ENCODE measurements at places on chromosomes 4 and X.
A peak's percentile ranks its signal among the peaks of the same experiment; 100 is the strongest.

GRCh38 chrX:50035126-50035525 is 112.7 kb downstream of the CLCN5 start:
- DNase-seq: no peak
- H3K27ac ChIP-seq: no peak overlapping the region
- H3K27me3 ChIP-seq: no peaks in the 10 kb centered on the region
- no peaks in the 10 kb centered on the region for H3K36me3 ChIP-seq

- DNase-seq: no peak
- no peaks in the 10 kb centered on the region for H3K4me1 ChIP-seq
- no peaks in the 10 kb centered on the region for H3K36me3 ChIP-seq
- H3K27ac ChIP-seq: no peak overlapping the region
- peaks cover 3% of the 10 kb centered on the region for H3K27me3 ChIP-seq
Measured at GRCh38 chrX:69298466-69299140, 133.3 kb upstream of the PJA1 start.

DNA sequence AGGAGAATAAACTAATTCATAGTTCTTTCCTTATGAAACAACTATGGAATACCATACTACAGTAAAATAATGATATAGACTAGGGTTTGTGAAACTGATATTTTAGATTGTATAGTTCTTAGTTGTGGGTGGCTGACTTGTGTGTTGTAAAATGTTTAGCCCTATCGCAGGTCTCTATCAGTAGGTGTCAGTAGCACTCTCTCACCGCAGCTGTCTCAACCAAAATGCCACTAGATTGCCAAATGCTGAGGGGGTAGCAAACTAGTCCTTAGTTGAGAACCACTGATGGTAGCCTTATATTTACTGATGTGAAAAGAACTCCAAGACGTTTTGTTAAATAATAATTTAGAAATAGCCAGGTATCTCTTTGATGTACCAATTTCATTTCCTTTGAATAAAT is 48.1 kb downstream of the RHOXF2B start:
- no peaks in the 10 kb centered on the region for H3K36me3 ChIP-seq
- H3K4me3 ChIP-seq: no peak overlapping the region
- no peaks in the 10 kb centered on the region for H3K4me1 ChIP-seq
- peaks cover 3% of the 10 kb centered on the region for H3K27me3 ChIP-seq
- DNase-seq: no peak

DNA sequence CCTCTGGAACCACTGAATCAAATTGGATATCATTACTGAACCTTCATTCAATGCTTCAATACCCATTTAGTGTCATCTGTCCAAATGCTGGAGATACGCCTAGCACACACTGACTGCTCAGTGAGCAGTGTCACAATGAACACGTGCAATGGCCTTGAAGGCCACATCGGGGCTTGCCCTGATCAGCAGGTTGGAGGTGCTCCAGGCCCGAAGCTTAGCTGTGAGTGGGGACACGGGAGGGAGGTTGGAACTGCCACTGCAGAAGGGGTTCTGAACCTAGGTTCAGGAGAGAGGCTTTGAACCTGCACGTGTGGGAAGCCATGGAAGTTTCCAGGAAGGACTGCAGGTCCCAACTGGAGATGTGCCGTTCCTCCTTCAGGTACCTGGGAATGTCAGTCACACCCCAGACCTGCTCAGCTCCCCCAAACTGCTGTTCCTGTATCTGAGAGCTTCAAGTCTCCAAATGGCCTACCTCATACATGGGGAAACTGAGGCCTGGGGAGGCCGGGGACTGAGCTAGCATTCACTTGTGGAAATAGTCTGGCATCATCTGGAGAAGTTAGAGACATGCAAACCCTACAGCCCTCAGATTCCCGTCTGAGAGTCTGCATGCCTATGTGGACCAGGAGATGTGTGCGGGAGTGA is 1.9 kb upstream of the WAS start:
- H3K4me1 ChIP-seq: peaks cover 54% of the 10 kb centered on the region
- peak overlapping the region; percentile 77 for H3K27ac ChIP-seq
- peaks cover 31% of the 10 kb centered on the region for H3K36me3 ChIP-seq
- no peak for DNase-seq

DNA sequence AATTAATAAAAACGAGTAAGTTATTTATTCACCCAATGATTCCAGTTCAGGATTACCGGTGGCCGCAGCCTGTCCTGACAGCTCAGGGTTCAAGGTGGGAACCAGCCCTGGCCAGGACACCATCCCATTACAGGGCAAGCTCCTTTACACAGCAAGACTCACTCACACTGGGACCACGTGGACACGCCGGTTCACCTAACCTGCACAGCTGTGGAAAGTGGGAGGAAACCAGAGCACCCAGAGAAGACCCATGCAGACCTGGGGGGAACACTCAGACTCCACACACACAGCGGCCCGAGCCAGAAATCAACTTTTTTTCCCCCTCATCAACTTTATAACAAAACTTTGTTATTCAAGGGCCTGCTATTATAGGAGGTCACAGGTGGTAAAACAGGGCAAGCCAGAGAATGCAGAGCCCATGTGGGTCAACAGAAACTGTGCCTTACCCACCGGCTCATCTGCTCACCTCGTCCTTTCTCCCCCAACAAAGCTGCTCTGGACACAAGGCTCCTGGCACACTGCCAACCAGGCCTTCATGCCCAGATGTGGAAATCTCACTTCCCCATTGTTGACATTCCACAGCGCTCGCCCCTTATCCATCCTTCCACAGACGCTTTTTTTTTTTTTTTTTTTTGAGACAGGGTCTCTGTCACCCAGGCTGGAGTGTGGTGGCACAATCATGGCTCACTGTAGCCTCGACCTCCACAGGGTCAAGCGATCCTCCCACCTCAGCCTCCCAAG is 8.0 kb upstream of the ODAPH start:
- no peak for DNase-seq
- H3K36me3 ChIP-seq: peaks cover 2% of the 10 kb centered on the region
- no peaks in the 10 kb centered on the region for H3K4me1 ChIP-seq
- no peak overlapping the region for H3K27ac ChIP-seq
